Stimulated activated CD4-positive, alpha-beta T cell treated with anti-CD3 and anti-CD28 coated beads, Interleukin-12 subunit alpha, Interleukin-12 subunit beta, amount 100 ng/mL, for 48 hours (primary cell): ENCODE measurements at places on chromosomes 4 and X.

DNA sequence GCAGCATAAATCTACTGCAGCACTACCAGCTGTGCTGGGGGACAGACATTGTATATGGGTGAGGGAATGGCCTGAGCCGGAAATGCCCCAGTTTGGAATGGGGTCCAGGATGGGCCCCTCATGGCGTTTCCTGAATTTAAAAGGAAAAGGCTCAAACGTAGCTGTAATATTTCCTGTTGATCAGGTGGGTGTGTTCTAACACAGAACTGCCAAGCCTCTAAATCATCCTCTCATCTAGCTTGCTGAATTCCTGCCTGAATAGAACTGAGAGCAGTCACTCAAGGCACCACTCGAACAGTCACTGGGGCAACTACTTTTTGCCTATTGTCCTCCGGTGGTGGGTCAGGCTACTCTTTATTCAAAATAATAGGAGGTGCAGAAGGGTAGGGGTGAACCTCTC is 28.7 kb downstream of the ADH6 start:
- no peak for DNase-seq

GRCh38 chr4:186541801-186542200 is 13.6 kb downstream of the MTNR1A start:
- DNase-seq: no peak

- DNase-seq: no peak
Measured at GRCh38 chr4:7691982-7692381, 247.7 kb downstream of the AFAP1 start.

GRCh38 chr4:170666909-170667308 is 577.2 kb upstream of the AADAT start:
- no peak for DNase-seq

DNA sequence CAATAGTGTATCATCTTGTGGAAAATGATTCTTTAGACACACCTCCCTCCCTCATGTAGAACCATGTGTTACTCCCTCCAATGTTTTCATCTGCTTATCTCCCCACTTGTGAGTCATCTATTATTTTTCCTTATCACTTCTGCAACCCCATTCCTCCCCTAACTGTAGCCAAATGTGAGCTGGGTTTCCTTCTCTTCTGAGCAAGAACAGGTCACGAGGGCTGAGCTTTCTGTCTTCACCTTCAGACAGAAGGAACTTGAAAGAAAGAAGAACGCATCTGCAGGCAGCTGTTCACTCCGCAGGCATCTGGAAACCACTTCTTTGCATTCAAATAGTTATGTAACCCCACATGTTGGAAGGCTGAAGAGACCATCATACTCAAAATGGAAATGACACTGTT is 1.8 kb downstream of the PPP1R2C start:
- DNase-seq: no peak

GRCh38 chr4:53306729-53307128 is 59.1 kb downstream of the SCFD2 start:
- DNase-seq: no peak
